ENCODE measurements at places on chromosomes 4 and X. TPM values are rescaled to one million over a fixed set of nuclear protein-coding genes. Genes with fewer than 3 reads are reported as not detected.

- no peaks in the 10 kb centered on the region for H3K36me3 ChIP-seq
- no peaks in the 10 kb centered on the region for H3K4me1 ChIP-seq
- no peak for DNase-seq
- H3K27ac ChIP-seq, result no peak overlapping the region
These were observed 45.6 kb downstream of the EPHA5 start for GRCh38 chr4:65624651-65625050.

DNA sequence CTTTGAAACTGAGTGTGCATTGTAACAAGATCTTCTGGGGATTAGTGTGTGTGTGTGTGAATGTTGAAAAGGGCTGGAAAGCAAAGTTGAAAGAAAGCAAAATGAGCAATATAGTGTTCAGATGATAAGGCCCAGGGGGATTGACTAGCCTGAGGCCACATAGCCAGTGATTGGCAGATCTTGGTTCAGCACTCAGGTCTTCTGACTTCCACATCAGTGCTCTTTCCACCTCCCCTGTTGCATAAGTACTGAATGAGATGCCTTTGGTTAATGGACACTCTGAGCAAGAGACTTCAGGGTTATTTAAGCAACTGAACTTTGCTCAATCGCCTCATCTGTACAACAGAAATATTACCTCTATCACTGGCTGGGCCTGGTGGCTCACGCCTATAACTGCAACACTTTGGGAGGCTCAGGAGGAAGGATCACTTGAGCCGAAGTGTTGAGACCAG is 120.4 kb downstream of the TMEM164 start:
- no peaks in the 10 kb centered on the region for H3K4me1 ChIP-seq
- no peak for DNase-seq
- no peak overlapping the region for H3K27ac ChIP-seq
- H3K36me3 ChIP-seq, result no peaks in the 10 kb centered on the region

- no peak overlapping the region for H3K27ac ChIP-seq
- H3K27me3 ChIP-seq, result no peaks in the 10 kb centered on the region
- no peak overlapping the region for H3K4me3 ChIP-seq
- no peak for DNase-seq
These were observed 111.9 kb upstream of the UNC5C start for GRCh38 chr4:95660719-95661118.

Gene ITM2A
- 23.0 TPM for total RNA-seq

Gene CFI
- 4.9 TPM for total RNA-seq

GRCh38 chrX:107827852-107828251 is 2.2 kb downstream of the MID2 start:
- no peaks in the 10 kb centered on the region for H3K4me1 ChIP-seq
- H3K4me3 ChIP-seq, result no peak overlapping the region
- H3K36me3 ChIP-seq, result no peaks in the 10 kb centered on the region
